ENCODE measurements at places on chromosomes 13 and 19.
A peak's percentile ranks its signal among the peaks of the same experiment; 100 is the strongest.

DNA sequence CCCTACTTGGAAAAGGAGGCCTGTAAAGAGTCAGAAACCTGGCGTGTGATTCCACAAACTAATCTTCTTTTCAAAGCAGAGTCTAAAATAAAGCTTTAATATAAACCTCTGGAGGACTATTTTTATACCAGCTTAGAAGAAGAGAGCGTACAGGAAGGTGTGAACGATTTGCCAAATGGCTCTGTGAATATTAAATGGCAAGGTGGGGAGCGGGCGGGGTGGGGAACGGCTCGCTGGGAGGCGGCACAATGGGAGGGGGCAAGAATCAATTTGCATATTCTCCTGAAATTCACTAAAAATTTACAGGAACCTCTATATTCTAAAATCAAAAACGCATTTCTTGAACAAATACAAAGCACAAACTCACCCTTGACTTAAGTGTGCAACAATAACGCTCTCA, 982 bp downstream of the ZNF780B start:
- no peaks in the 10 kb centered on the region for H3K27me3 ChIP-seq
- peaks cover 38% of the 10 kb centered on the region for H3K36me3 ChIP-seq
- peak overlapping the region; percentile 87 for H3K27ac ChIP-seq
- peaks cover 35% of the 10 kb centered on the region for H3K4me1 ChIP-seq
- no peak for DNase-seq

GRCh38 chr13:28540612-28541011, 45.7 kb upstream of the FLT1 start:
- no peak overlapping the region for H3K4me3 ChIP-seq
- no peak overlapping the region for H3K27ac ChIP-seq
- no peaks in the 10 kb centered on the region for H3K36me3 ChIP-seq
- no peak for DNase-seq
- H3K27me3 ChIP-seq, result peaks cover 32% of the 10 kb centered on the region

DNA sequence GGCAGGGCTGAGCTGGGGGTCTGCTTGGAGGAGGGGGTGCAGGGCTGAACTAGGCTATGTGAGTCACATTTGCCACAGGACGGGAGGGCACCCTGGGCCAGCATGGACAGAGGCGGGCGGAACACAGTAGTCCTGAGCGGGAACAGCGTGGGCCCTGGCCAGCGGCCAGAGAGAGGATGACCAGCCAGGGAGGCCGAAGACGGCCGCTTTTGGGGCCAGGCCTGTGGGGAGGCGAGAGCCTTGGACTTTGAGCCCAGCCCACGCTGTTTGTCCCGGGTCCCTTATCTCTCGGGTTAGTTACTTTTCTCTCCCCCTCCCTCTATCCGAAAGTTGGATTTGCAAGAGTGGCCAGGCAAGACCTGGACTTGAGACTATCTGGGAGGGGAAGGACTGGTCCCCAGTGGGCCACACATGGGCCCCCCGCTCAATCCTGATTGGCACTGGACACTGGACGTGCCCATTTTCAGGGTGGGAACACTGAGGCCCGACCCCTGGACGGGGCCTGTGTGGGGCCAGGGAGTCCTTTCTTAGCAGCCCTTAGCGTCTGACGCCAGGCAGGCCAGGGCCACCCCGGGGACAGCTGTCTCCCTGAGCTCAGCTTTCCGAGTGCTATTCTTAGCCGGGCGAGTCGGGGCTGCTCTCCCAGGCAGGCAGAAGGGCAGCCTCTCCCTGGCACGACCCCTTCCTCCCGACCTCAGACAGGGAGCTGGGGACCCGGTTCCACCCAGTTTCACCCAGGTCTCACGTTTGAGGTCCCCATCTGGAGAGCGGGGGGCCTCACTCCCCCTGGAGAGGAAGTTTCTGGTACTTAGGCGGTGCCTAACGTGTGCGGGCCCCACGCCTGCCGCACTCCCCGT, 833 bp downstream of the GAMT start:
- no peak for DNase-seq
- H3K27ac ChIP-seq, result no peak overlapping the region
- peaks cover 9% of the 10 kb centered on the region for H3K4me1 ChIP-seq
- H3K36me3 ChIP-seq, result no peaks in the 10 kb centered on the region
- H3K27me3 ChIP-seq, result no peaks in the 10 kb centered on the region
- peak overlapping the region; percentile 73 for H3K4me3 ChIP-seq

- peak; percentile 80 for DNase-seq
- H3K36me3 ChIP-seq, result peaks cover 20% of the 10 kb centered on the region
Observed at GRCh38 chr19:39474139-39474620, 6.5 kb upstream of the TIMM50 start.

GRCh38 chr19:48646722-48647216, 782 bp upstream of the CA11 start:
- no peak overlapping the region for H3K27ac ChIP-seq
- no peak for DNase-seq
- peaks cover 19% of the 10 kb centered on the region for H3K4me1 ChIP-seq
- peak overlapping the region; percentile 50 for H3K4me3 ChIP-seq
- H3K36me3 ChIP-seq, result no peaks in the 10 kb centered on the region

GRCh38 chr13:59318320-59318930, 845.3 kb downstream of the DIAPH3 start:
- H3K4me1 ChIP-seq, result peaks cover 6% of the 10 kb centered on the region
- DNase-seq, result peak; percentile 77
- H3K27me3 ChIP-seq, result peaks cover 3% of the 10 kb centered on the region
- no peak overlapping the region for H3K27ac ChIP-seq

- no peak overlapping the region for H3K4me3 ChIP-seq
- H3K4me1 ChIP-seq, result peaks cover 5% of the 10 kb centered on the region
- H3K36me3 ChIP-seq, result no peaks in the 10 kb centered on the region
- H3K27me3 ChIP-seq, result peaks cover 27% of the 10 kb centered on the region
- no peak for DNase-seq
Observed at GRCh38 chr13:109844396-109844795, 58.0 kb upstream of the IRS2 start.

DNA sequence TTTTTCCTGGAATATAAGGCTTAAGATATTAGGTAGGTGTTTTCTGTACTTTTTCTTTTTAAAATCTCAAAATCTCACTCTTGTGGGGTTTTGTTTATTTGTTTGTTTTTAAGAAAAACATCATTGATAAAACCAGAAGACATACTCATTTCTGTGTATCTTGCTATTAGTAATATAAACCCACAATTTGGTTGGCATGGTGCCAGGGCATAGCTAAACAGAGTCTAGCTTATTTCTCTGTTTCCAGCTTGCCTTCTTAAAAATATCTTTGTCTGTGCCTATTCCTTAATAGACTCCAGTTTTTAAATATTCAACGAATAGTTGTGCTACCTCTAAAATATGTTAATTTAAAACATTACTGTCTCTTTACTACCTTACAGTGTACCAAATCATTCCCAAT, 1121.9 kb upstream of the PCDH20 start:
- DNase-seq, result no peak
- no peaks in the 10 kb centered on the region for H3K27me3 ChIP-seq
- H3K36me3 ChIP-seq, result no peaks in the 10 kb centered on the region
- H3K4me1 ChIP-seq, result no peaks in the 10 kb centered on the region
- H3K27ac ChIP-seq, result no peak overlapping the region

GRCh38 chr13:96020931-96021330, 32.3 kb downstream of the UGGT2 start:
- H3K36me3 ChIP-seq, result peaks cover 21% of the 10 kb centered on the region
- DNase-seq, result no peak
- H3K4me3 ChIP-seq, result no peak overlapping the region
- H3K4me1 ChIP-seq, result peaks cover 5% of the 10 kb centered on the region
- no peak overlapping the region for H3K27ac ChIP-seq
- H3K27me3 ChIP-seq, result no peaks in the 10 kb centered on the region

DNA sequence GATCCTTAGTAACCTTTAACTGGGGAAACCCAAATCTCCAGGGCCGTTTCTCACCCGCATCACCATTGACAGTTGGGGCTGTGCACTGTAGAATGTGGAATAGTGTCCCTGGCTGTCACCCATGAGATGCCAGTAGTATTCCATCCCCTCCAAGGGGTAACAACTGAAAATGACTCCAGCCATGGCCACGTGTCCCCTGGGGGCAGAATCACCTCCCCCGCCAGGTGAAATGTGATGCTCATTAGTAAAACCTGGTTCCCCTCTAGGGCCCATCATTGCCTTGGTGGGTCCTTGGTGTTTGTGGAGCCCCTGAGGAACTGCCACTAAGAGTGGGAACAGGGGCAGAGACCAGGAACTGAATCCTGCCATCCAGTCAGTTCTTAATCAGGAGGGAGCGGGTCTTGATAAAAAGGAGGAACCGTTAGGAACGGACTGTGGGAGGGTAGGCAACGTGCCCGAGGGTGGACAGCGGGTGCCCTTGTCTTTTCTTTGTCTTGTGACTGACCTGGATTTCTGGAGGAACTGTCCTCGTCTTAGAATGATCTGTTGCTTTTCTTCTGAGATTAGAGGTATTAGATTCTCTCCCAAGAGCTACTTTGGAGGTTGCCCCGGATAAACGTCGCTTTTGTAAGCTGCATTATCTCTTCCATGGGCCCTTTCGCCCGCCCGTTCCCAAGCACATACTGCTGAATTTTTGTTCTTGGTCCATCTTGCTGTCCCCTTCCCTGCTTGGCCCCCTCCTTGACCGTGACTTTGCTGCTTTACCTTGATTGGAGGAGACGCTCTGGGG, 3.5 kb downstream of the MYO9B start:
- no peak for DNase-seq
- H3K4me1 ChIP-seq, result peaks cover 36% of the 10 kb centered on the region
- peak overlapping the region; percentile 20 for H3K27ac ChIP-seq
- H3K27me3 ChIP-seq, result no peaks in the 10 kb centered on the region

DNA sequence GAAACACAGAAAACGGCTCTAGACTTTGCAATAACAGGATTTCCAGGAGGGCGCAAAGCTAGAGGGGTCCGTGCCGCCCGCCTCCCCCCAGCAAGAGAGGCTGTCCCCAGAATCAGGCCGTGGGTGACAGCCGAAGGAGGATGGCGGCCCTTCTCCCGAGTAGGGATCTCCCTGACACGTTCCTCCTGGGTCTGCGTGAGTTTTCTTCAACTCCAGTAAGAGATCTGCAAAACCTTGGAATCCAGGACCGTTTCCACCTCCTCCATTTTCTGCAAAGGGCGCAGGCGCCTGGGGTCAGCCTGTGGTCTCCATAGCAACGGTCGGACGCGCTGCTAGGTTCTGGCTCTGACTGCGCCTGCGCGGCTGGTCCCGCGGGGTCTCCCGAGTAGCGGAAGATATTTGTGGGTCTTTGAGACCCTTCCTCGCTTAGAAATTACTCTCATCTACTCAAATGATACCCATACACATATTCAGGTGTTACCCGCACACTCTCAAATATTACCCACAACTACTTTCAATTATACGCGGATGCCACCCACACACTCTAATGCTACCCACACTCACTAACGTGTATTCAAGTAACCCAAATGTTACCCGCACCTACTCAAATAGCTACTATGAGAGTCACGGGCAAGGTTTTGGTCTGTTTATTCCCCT, 2.1 kb downstream of the PNMA8C start:
- DNase-seq, result peak; percentile 86
- H3K4me1 ChIP-seq, result peaks cover 12% of the 10 kb centered on the region
- H3K27me3 ChIP-seq, result peaks cover 52% of the 10 kb centered on the region
- peak overlapping the region; percentile 79 for H3K27ac ChIP-seq
- H3K36me3 ChIP-seq, result no peaks in the 10 kb centered on the region

DNA sequence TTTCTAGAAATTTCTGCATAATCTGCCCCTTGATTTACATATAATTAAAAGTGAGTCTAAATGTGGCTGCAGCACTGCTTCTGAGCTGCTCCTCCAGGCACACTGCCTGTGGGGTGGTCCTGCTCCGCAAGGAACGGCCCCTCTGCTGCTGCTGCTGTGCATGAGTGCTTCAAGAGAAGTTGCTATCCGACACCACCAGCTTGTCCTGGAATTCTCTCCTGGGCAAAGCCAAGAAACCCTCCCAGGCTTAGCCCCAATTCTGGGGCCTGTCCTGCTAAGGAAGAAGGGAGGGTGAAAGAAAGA, 7.5 kb upstream of the PDCD5 start:
- peaks cover 3% of the 10 kb centered on the region for H3K27me3 ChIP-seq
- DNase-seq, result no peak
- peaks cover 7% of the 10 kb centered on the region for H3K4me1 ChIP-seq
- no peaks in the 10 kb centered on the region for H3K36me3 ChIP-seq
- no peak overlapping the region for H3K4me3 ChIP-seq

DNA sequence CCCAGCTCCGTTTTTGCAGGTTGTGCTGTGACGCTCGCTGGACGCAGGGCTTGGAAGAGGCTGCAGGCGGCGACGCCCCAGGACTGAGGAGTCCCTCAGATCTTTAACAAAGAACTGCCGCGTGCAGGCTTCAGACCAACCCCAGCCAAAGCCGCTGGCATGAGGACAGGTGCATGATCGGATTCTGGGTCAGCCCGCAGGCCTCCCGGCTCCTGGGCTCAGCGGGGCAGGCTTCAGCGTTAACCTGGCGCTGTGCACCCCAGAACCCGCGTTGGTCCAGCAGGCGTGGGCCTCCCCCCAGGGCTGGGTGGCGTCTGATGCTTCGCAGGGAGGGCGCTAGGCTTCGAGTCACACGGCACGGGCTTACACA, 920 bp upstream of the TIMM13 start:
- H3K27ac ChIP-seq, result peak overlapping the region; percentile 99
- no peaks in the 10 kb centered on the region for H3K27me3 ChIP-seq
- no peak for DNase-seq

DNA sequence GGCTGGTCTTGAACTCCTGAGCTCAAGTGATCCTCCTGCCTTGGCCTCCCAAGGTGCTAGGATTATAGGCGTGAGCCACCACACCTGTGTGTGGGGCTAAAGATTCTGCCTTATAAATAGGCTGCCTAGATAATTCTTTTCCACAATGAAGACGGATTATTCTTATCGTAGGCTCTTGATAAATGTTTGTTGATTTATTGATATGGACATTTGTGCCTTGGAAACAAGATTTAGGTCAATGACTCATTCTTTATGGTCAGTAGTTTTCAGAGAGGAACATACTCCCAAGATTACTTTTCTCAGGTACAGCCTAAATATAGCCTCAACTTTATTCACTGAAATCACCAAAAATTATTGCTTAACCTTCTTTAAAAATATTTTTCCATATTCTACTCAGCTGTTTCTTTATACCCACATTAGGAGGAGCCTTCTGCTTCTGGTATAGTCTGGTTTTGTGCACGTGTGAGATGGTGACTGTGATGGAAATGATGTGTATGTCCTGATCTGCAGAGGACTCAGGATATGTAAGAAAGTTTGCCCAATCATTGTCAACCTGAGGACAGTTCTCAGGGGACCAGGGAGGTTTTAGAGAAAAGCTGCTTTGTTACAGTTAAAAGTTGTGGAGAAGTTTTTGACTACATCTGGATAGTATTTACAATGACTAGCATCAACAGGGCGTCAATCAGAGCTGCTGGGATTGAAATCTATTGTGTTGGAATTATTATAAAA, 208.9 kb downstream of the DNAJC15 start:
- no peak overlapping the region for H3K27ac ChIP-seq
- DNase-seq, result no peak
- no peak overlapping the region for H3K4me3 ChIP-seq
- H3K36me3 ChIP-seq, result no peaks in the 10 kb centered on the region
- H3K27me3 ChIP-seq, result no peaks in the 10 kb centered on the region

Measured in type B pancreatic cell (in vitro differentiated cells).